ENCODE measurements at places on chromosomes 11 and 22.

DNA sequence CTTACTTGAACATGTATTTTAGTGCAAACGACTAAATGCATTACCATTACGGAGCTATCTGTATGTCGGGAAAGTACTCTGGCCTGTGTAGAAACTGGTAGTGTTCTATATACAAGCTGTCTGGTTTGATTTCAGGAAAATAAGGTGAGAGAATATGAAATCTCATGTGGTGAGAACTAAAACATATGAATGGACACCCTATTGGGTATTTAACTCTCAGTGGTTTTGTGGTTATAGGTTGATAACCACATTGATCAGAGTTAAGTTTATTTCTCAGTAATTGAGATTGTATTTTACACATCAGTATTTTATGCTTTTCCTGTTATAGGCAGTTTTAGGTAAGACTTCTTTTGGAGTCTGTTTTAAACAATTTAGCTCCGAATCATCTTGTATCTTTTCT lies 10.4 kb downstream of the ANO5 start:
- H3K4me1 ChIP-seq, result no peaks in the 10 kb centered on the region
- DNase-seq, result no peak
- H3K4me3 ChIP-seq, result no peak overlapping the region
- no peak overlapping the region for H3K27ac ChIP-seq

DNA sequence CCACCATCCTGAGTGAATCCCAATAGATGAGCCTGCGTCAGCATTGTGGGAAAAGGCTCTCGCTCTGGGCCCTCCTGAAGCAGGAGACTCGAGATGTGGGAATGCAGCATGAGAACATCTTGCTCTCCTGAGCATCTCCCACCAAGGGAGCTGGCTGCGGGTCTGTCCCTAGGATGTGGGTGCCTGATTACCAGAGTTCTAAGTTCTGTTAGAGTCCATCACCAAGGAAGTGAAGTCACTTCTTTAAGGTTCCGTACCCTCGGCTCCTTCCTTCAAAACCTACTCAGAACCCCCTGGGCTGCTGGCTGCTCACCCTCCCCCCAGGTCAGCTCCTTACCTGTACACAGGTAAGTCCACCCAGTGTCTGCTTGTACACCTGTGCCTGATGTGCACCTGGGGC lies 100.5 kb upstream of the IGLL5 start:
- H3K36me3 ChIP-seq, result no peaks in the 10 kb centered on the region
- no peak overlapping the region for H3K27ac ChIP-seq
- H3K4me1 ChIP-seq, result no peaks in the 10 kb centered on the region

- no peaks in the 10 kb centered on the region for H3K4me1 ChIP-seq
- DNase-seq, result no peak
- no peaks in the 10 kb centered on the region for H3K36me3 ChIP-seq
Observed at GRCh38 chr22:33706100-33706499, 214.2 kb downstream of the LARGE1 start.

DNA sequence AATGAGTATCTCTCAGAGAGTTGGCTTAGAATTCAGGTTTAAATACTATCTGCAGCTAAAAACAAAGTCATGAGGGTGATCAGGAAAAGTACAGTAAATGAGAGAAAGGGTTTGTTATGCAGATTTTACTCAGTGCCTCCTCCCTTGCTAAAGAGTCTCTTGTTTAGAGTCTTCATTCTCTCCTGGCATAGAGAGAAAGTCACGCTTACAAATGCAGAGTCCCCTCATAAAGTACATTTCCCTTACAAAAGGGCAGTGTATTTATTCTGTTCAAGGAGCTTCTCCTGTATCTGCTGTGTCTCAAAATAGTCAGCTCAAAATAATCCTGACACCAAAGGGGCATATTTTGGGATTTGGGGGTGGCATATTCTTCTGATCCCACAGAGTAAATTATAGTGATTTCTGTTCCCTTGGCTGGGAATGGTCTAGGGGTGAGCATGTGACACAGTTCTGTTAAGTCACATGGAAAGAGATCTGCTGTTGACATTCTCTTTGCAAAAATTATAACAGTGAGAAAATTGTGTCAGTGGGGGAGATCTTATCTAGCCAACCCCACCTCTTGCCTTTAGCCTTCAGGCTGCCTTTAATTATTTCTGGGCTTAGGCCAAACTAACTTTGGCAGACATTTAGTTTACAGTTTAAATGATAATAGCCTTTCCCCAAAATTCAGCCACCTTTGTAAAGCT lies 102.9 kb downstream of the MTNR1B start:
- no peaks in the 10 kb centered on the region for H3K36me3 ChIP-seq
- no peaks in the 10 kb centered on the region for H3K4me1 ChIP-seq
- DNase-seq, result no peak

DNA sequence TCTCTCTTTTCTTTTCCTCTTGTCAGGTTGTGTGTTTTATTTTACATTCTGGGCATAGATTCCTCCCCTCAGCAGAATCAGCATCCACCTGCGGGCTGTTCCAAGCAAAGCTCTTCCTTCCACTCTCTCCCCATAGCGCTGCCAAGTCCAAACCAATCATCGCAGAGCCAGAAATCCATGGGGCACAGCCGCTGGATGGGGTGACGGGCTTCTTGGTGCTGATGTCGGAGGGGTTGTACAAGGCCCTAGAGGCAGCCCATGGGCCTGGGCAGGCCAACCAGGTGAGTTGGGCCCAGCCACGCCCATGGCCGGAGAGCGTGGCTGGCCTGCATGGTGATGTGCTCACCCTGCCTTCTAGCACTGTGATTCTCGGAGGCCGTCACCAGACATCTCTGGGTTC lies 22.1 kb downstream of the TAB1 start:
- DNase-seq, result no peak
- H3K4me1 ChIP-seq, result no peaks in the 10 kb centered on the region
- H3K4me3 ChIP-seq, result no peak overlapping the region
- no peak overlapping the region for H3K27ac ChIP-seq

- H3K27me3 ChIP-seq, result peaks cover 9% of the 10 kb centered on the region
- no peak overlapping the region for H3K27ac ChIP-seq
- H3K4me3 ChIP-seq, result no peak overlapping the region
- H3K36me3 ChIP-seq, result no peaks in the 10 kb centered on the region
Observed at GRCh38 chr11:17541330-17541885, 2.8 kb downstream of the USH1C start.

- no peaks in the 10 kb centered on the region for H3K4me1 ChIP-seq
- no peaks in the 10 kb centered on the region for H3K27me3 ChIP-seq
- no peaks in the 10 kb centered on the region for H3K36me3 ChIP-seq
- DNase-seq, result peak; percentile 33
- no peak overlapping the region for H3K4me3 ChIP-seq
Observed at GRCh38 chr22:22692707-22693530, 48.5 kb downstream of the GGTLC2 start.

- no peaks in the 10 kb centered on the region for H3K36me3 ChIP-seq
- H3K27ac ChIP-seq, result no peak overlapping the region
- DNase-seq, result no peak
Observed at GRCh38 chr11:18027475-18027874, 14.6 kb upstream of the SERGEF start.

DNA sequence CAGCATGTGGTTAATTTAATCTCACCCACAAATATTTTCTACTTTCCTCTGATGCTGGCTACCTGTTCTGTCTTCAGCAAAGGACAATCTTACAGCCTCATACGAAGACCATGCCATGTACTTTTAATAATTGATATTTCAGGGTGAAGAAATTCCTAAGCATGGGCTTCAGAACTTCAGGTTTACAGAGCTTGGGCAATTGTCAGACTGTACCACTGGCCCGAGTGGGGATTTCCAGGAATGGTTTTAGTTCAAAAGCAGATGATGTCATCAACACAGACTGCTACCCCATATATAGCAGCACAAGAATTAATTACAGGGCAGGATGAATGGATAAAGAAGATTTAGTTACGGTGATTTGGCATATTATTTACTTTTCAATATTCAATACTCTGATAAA lies 171.8 kb downstream of the ETS1 start:
- no peak overlapping the region for H3K4me3 ChIP-seq
- no peaks in the 10 kb centered on the region for H3K36me3 ChIP-seq
- no peak overlapping the region for H3K27ac ChIP-seq
- DNase-seq, result no peak

- H3K36me3 ChIP-seq, result no peaks in the 10 kb centered on the region
- no peak for DNase-seq
- H3K4me3 ChIP-seq, result no peak overlapping the region
- H3K27me3 ChIP-seq, result no peaks in the 10 kb centered on the region
- H3K4me1 ChIP-seq, result no peaks in the 10 kb centered on the region
- no peak overlapping the region for H3K27ac ChIP-seq
Observed at GRCh38 chr11:24357620-24358410, 139.0 kb upstream of the LUZP2 start.

DNA sequence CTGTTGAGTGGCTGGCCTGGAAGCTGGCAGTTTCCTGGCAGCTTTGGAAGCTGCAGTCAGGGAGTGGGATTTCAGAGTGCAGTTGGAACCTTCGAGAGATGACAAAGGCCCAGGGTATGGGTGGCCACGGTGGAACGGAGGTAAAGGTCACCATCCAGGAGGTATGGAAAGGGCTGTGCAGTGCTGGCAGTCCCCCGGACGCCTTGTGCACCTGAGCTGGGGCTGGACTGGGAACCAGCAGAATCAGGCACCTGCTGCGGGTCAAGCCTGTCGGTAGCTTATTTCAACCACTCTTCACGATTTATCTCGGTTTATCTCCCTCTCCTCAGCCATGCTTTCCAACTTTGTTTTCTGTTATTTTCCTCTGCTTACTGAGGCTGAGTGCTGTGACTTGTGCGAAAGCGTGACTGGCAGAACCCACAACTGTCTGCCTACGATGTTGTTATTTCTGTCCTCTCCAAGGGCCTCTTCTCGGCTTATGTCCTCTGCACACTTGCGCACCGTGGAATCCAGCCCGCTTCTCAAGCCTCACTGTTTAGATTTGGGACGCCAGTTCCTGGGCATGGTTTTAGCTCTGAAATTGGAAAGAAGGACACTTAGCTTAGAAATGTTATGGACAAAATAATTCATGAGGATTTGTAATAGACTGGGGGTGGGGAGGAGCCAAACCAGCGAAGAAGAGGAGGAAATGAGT lies 24.0 kb upstream of the ATXN10 start:
- peaks cover 7% of the 10 kb centered on the region for H3K4me1 ChIP-seq
- DNase-seq, result peak; percentile 61
- no peak overlapping the region for H3K27ac ChIP-seq
- H3K4me3 ChIP-seq, result no peak overlapping the region

DNA sequence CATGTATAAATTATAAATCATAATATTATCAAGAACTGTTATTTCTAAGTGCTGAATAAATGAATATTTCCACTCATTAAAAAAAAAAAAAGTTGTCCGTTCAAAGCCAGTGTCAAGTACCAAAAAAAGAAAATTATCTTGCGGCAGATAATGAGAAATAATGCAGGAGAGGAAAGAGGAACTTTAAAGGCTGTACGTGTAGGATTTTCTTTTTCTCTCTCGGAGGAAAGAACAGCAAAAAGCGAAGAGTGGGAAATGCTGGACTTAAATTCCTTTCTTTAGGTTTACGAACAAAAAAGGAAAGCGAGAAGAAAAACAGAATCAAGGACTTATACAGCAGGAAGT lies 999 bp upstream of the CCDC83 start:
- H3K27me3 ChIP-seq, result no peaks in the 10 kb centered on the region
- no peaks in the 10 kb centered on the region for H3K36me3 ChIP-seq
- DNase-seq, result no peak
- H3K27ac ChIP-seq, result peak overlapping the region; percentile 74
- peaks cover 16% of the 10 kb centered on the region for H3K4me1 ChIP-seq

DNA sequence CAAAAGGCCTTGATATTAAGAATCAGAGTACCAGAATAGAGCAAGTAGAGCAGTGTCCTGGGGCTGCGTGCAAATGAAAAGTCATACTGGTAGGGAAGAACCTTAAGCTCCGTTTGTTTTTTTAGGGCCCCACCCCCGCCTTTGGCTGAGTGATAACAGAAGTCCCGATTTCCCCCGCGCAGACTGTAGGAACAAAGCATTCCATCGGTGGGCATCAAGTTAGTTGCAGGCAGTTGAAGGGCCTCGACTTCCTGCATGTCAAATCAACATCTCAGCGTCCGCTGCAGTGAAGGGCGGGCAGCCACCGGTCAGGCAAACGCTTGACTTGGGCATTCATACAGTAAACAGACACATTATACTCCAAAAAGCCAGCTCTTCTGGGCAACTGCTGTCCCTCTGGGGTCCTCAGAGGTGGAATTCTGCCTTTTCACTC lies 11.7 kb downstream of the LRP4 start:
- H3K4me1 ChIP-seq, result no peaks in the 10 kb centered on the region
- H3K27ac ChIP-seq, result no peak overlapping the region
- no peak for DNase-seq
- no peak overlapping the region for H3K4me3 ChIP-seq
- no peaks in the 10 kb centered on the region for H3K36me3 ChIP-seq
- H3K27me3 ChIP-seq, result no peaks in the 10 kb centered on the region

DNA sequence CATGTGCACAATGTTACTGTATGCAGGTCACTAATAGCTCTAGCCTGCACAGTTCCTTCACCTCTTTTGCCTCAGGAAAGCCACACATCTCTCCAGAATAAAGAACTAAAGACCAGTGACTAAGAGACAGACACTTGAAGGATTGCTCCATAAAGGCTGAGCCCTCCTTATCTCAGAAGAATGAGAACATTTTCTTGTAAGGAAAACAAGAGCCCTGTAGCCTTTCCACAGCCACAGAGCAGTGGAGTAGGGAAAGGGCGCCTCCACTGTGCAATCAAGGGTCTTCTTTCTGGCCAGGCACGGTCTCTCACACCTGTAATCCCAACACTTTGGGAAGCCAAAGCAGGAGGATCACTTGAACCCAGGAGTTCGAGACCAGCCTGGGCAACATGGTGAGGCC lies 202.6 kb upstream of the TMEM45B start:
- H3K36me3 ChIP-seq, result no peaks in the 10 kb centered on the region
- no peaks in the 10 kb centered on the region for H3K27me3 ChIP-seq
- no peak overlapping the region for H3K4me3 ChIP-seq
- H3K4me1 ChIP-seq, result no peaks in the 10 kb centered on the region
- H3K27ac ChIP-seq, result no peak overlapping the region

GRCh38 chr11:126703662-126704061 lies 296.9 kb downstream of the KIRREL3 start:
- DNase-seq, result no peak
- no peaks in the 10 kb centered on the region for H3K4me1 ChIP-seq
- H3K27ac ChIP-seq, result no peak overlapping the region
- H3K36me3 ChIP-seq, result no peaks in the 10 kb centered on the region
- no peaks in the 10 kb centered on the region for H3K27me3 ChIP-seq

DNA sequence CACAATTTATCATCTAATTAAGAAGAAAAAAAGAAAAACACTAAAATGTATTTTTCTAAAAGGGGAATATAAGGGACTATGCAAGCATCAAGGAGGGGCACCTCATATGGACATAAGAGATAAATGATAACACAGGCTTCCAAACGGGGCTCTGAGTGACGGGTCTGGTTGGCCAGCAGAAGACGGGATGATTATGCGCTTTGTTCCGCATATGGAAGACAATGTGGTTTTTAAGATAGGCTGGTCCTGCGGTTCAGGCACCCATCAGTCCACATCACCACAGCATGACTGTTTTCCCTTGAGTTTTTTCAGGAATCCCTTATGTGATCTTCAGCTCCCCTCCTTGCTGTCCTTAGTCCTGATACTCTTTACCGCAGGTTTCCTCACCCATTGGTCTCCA lies 404.6 kb downstream of the OPCML start:
- no peak overlapping the region for H3K27ac ChIP-seq
- no peaks in the 10 kb centered on the region for H3K36me3 ChIP-seq
- H3K4me3 ChIP-seq, result no peak overlapping the region
- peaks cover 6% of the 10 kb centered on the region for H3K27me3 ChIP-seq
- no peak for DNase-seq

- no peaks in the 10 kb centered on the region for H3K4me1 ChIP-seq
- H3K4me3 ChIP-seq, result no peak overlapping the region
- no peaks in the 10 kb centered on the region for H3K36me3 ChIP-seq
- no peak for DNase-seq
Observed at GRCh38 chr22:23137905-23138561, 3.8 kb downstream of the RSPH14 start.

Measured in tibial artery (tissue), 4 donors.